Pulmonary artery endothelial cell (primary cell): ENCODE measurements at places on chromosomes 5 and 9.

DNA sequence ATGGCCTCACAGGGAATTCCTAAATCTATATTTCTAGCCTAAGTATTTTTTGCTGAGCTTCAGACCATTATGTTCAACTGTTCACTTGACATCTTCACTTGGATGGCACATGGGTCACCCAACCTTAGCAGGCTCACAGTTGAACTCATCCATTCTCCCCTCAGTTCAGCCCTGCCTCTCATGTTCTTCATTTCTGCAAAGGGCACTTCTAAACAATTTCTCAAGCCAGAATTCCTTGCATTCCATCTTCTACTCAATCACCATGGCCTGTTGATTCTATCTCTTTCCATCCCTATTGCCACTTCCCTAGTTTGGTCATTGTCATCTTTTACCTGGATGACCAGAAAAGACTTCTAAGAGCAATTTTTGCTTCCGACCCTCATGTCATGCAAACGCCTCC, 7.3 kb upstream of the RGS3 start:
- no peak for DNase-seq

- DNase-seq = no peak
These were observed 316.4 kb downstream of the NR3C1 start for GRCh38 chr5:143086908-143087637.

- DNase-seq = no peak
These were observed 43.7 kb downstream of the RASGRF2 start for GRCh38 chr5:81003811-81004386.

GRCh38 chr5:139664727-139665351, 16.7 kb downstream of the CXXC5 start:
- no peak for DNase-seq

- no peak for DNase-seq
These were observed 444.8 kb downstream of the SPOCK1 start for GRCh38 chr5:137054335-137054734.

- no peak for DNase-seq
These were observed 499 bp upstream of the FOXE1 start for GRCh38 chr9:97852399-97853055.

DNA sequence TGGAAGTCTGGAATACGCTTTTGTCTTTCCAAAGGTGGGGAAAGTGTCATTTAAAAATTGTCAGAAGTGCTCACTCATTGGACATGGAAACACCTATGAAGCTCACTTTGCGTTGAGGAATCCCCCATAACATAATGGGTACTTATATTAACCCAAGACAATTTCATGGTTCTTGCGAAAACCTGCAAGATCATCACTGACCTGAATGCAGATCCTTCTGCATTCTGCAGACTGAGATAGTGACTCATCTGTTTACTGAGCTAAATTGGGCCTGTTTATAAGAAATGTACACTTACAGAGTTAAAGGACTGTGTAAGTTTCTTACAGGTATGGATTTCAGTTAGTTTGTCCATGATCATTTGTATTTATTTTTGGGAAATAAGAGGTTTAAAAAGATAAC, 153.0 kb downstream of the HMHB1 start:
- DNase-seq = no peak

DNA sequence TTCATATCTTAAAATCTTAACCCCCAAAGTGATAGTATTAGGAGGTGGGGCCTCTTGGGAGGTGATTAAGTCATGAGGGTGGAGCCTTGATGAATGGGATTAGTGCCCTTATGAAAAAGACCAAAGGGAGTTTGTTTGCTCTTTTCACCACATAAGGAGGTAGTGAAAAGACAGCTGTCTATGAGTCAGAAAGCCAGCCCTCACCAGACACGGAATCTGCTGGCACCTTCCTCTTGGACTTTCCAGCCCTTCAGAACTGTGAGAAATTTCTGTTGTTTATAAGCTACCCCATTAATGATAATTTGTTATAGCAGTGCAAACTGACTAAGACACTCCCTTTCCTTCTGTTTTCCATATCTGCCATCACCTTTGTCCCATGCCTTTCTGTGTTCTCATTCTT, 20.8 kb downstream of the IFNB1 start:
- DNase-seq = no peak

- DNase-seq = no peak
These were observed 647.2 kb downstream of the PDE4D start for GRCh38 chr5:59246145-59246869.

- no peak for DNase-seq
These were observed 232.4 kb upstream of the GAS1 start for GRCh38 chr9:87179553-87180340.

DNA sequence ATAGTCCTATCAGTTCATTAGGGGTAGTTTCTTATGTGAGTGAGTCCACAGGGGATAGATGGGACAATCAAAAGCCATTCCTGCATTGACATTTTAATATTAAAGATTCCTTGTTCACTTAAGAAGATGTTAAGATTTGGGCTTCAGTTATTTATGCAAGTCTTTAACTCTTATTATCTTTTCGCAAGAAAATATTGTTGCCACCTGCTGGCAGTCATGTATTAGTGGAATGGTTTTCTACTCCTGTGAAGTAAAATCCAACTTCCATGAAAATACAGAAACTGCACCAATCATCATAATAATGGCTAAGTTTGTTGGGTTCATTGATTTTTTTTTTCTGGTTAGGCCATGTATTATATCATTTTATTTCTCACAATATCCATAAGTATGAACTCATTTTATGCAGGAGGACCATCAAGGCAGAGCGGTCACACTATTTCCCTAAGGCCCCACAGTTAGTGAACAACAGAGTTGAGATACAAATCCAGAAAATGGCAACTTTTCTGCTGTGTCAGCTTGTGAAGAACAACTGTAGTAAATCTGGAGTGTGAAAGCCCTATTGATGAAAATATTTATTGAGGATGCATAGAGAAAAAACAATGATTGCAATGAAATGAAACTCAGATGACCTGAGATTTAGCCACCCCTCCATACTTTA, 88.5 kb upstream of the TXNDC8 start:
- DNase-seq = no peak

GRCh38 chr5:172002840-172003512, 3.5 kb downstream of the FBXW11 start:
- no peak for DNase-seq

DNA sequence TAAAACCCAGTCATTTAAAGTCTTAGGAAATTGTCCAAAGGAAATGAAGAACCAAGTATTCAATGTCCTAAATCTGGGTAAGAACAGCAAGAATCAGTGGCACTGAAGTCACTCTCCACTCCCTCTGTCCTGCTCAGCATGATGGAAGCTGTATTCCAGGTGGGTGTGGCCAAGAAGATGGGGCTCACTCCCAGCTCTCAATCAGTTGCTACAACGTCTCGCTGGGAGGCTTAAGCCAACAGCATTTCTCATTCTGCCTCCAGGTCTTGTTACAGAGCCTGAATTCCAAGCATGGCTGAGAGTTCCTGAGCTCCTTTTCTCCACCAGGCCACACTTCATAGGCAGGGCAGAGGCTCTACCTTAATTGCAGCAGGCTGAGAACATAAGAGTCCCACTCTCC, 41.2 kb upstream of the TRIO start:
- DNase-seq = no peak

DNA sequence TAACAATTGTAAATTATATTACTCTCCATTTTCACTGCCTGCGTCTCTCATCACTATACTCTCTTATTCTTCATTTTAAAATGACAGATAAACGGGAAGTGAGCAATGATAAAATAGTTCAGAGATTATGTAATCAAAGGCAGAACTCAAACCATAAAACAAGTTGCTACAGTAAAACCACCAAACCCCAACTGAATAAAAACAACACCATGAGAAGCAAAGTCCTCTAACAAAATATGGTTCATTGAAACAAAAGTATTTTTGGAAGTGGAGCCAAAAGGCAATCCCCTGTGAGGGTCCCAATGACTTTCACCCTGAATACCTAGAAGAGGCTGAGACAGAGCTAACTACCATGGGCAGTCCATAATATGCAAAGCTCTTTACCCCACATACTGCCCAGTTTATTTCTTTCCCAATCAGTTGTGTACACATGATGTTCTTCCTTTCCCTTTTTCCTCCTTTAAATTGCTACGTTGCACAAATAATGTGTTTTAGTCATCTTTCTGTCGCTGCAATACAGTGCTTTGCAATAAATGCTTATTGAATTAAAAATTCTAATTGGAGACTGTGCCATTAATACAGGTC, 64.0 kb upstream of the PTGER4 start:
- DNase-seq = no peak

- DNase-seq = no peak
These were observed 54.3 kb upstream of the RGS7BP start for GRCh38 chr5:64451551-64451950.

DNA sequence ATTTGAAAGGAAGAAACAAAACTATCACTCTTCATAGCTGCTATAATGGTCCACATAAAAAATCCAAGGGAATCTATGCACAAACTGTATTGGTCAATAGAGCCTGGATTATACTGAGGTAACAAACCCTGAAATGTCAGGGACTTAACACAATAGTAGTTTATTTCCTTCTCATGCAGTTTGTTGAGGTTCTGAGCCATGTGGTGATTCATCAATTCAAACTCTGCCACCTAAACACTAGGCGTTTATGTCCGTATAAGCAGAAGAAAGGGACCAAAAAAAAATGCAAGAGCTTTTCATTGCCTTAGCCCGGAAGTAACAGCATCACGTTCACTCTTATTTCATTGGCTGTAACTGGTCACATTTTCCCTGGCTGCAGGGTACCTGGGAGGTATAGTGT, 464.7 kb downstream of the ZSWIM6 start:
- DNase-seq = no peak

DNA sequence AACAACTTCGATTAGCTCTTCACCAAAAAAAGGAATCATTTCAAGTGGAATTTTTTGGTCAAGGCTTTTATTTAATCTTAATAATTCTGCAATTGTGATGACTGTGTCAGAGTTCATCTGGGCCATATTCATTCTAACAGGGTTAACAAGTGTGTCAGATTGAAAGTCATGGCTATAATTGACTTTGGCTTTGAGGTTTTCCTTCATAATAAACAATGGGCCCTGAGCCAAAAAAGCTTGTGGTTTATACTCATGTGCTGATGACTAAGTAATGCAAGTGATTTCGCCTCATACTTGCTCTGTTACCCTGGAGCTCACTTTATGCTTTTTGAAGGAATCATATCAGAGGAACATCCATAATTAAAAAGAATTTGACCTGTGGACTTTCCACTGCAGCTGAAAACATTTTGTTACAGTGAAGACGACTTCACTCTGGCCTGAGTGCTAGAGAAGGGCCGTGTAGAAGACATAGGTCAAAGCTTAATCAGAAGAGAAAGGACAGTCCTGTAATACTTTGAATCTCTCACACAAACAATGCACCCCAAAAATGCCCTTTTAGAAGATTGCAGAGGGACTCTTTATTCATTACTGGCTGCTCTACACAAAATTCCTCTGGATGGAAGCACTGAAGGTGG, 101.7 kb downstream of the GDNF start:
- peak; percentile 85 for DNase-seq

DNA sequence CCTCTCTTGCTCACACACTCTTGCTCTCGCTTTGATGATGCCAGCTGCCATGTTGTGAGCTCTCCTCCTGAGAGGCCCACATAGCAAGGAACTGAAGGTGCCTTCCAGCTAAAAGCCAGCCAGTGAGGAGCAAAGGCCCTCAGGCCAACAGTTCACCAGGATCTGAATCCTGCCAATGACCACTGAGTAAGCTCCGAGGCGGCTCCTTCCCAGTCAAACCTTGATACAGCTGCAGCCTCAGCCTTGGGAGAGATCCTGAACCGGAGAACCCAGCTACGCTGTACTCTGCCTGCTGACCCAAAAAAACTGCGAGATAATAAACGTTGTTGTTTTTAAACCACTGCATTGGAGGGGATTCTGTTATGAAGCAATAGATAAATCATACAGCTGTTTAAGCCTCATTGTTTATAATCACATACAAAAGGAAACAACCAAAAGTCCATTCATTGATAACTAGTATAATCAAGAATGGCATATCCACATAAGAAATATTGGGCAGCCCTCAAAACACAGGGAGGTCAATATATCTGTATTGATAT, 49.0 kb upstream of the IFNK start:
- DNase-seq = no peak

- no peak for DNase-seq
These were observed 954 bp downstream of the TBCA start for GRCh38 chr5:77774981-77775789.

- no peak for DNase-seq
These were observed 114.1 kb upstream of the TXNDC8 start for GRCh38 chr9:110451726-110452125.

- peak; percentile 64 for DNase-seq
These were observed 10.4 kb downstream of the AMACR start for GRCh38 chr5:33997331-33997983.

DNA sequence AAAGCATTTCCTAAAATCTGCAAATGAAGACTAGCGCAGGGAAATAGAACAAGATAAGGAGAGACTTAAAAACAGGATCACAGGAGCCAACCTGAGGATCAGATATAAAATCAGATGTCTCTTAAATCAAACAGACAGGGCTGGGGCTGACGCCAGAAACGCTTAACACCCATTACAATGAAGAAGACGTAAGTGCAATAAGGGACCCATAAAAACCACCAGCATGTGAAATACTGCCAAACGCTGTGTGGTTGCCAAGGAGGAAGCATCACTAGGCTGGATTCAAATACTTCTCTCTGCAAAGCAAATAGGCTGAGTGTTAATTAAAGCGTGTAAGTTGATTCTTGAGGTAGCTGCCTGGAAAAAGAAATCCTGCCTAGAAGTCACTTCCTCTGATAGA, 74.4 kb upstream of the ATP10B start:
- no peak for DNase-seq

- DNase-seq = no peak
These were observed 52.4 kb downstream of the GOLM1 start for GRCh38 chr9:86046930-86047341.

GRCh38 chr9:127154003-127154389, 31.6 kb upstream of the ANGPTL2 start:
- DNase-seq = no peak

DNA sequence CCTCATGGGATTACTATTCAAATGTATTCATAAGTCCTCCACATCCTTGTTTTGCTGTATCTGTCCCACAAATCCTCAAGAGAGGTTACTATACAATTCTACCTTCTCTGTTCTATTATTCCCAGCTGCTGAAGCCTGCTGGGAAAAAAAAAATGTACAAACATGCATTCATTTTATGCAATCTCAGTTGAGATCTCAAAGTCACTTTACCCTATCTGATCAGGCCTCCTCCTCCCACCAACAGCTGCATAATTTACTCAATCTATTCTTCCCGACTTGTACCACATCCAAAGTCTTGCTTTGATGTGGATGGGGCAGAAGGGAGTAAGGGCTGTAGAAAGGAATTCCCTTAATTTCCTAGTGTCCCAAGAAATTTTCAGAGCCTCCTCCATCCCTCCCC, 28.6 kb downstream of the PSIP1 start:
- DNase-seq = no peak

DNA sequence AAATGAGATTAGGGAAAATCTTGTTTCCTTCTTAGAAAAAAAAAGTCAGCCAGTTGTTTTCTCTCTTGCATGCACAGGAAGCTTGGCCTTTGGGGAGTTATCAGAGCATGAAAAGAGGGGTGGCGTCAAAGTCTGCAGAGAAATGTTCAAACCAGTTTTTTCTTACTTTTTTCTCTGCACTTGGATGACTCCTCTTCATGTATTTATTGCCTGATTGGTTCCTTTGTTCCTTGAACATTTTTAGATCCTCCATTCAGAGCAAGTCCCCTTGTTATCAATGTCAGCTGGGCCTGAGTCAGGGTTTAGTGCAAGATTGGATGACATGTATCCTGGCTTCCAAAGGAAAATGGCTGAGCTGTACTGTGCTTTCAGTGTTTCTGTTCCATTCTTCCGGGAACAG, 392.6 kb upstream of the BRINP1 start:
- no peak for DNase-seq
